ENCODE measurements at places on chromosomes 11 and 22.

- DNase-seq: no peak
Measured at GRCh38 chr11:57370251-57370650, 10.7 kb downstream of the PRG3 start.

DNA sequence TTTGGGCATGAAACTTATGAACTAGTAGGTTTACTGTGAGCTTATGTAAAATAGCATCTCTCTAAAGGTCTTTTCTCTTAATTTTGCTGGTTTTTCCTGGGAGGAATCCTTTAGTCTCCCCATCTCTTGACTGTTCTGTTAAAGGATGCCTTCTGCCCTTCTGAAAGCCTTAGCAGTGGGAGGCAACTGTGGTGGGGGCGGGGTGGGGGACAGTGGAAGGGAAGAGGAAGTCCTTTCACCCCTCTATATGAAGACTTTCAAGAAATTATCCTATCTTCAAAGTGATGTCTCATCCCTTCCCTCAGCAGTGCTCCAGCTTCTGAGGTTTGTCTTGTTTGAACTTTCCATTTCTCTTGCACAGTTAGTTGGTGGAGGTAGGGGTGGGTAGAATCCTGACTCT is 73.1 kb downstream of the ELP4 start:
- no peak for DNase-seq

- DNase-seq: no peak
Measured at GRCh38 chr22:19984201-19984753, 32.3 kb downstream of the ARVCF start.

DNA sequence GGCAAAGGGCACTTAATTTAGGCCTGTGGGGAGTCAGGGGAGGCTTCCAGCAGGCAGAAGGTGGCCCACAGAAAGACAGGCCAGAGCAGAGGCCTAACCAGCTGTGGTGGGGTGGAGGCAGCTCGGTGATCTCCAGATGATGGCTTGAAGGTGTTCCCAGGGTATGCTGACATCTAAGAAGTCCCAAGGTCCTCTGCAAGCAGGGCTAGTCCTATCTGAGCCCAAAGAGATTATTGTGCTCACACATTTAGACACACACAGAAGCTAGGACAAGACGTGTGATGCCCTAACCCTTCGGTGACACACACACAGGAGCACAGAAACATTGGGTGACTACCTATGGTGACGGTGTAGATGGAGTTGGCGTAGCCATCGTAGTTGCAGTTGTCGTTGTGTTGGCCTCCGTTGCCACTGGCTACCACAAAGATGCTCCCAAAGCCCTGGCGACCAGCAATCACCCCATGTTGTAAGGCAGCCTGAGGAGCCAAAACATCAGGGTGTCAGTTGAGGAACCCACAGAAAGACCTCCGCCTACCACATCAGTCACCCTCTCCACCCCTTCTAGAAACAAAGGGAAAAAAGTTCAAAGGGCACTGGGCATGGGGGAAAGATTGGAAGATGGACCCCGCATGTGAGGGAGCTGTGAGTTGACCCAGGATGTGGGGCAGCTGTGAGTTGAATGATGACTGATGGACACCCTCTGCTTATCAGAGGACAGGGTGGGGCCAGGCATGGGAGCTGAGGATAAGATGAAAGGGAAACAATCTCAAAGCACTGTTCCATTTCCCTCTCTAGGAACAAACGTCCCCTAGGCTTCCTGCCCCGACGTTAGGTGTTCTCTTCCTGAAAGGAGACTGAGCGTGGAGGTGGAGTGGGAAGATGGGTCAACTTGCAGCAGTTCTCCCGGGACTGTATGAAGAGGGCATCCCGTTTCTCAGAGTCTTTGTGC is 7.9 kb downstream of the PCSK7 start:
- DNase-seq: no peak

GRCh38 chr22:43315687-43316217 is 27.4 kb downstream of the SCUBE1 start:
- DNase-seq: no peak

GRCh38 chr11:123116486-123116885 is 54.5 kb upstream of the HSPA8 start:
- no peak for DNase-seq

GRCh38 chr11:46278387-46279125 is 1.1 kb downstream of the CREB3L1 start:
- peak; percentile 27 for DNase-seq

GRCh38 chr11:43920598-43921419 is 21.6 kb upstream of the C11orf96 start:
- no peak for DNase-seq
